ENCODE measurements at places on chromosomes 3 and 15. TPM values are rescaled to one million over a fixed set of nuclear protein-coding genes. Genes with fewer than 3 reads are reported as not detected.

Gene EPB42
- total RNA-seq = not detected

Gene CADM2
- 0.15 TPM for total RNA-seq

Gene CNTN4
- total RNA-seq = not detected

Gene CCR9
- not detected for total RNA-seq

Gene ITIH4
- total RNA-seq = 0.45 TPM

Gene ACKR2
- under 0.01 TPM for total RNA-seq

Gene KCNMB3
- total RNA-seq = 0.34 TPM

Gene QARS1
- 364 TPM for total RNA-seq

Gene CPEB1
- total RNA-seq = 2.4 TPM

Gene CIB1
- 40.5 TPM for total RNA-seq

Gene LXN
- total RNA-seq = 75.5 TPM

Gene HRG
- not detected for total RNA-seq

Gene NR1I2
- total RNA-seq = under 0.01 TPM

Gene RCN2
- 48.6 TPM for total RNA-seq
